ENCODE measurements at places on chromosomes 5 and 9. TPM values are rescaled to one million over a fixed set of nuclear protein-coding genes. Genes with fewer than 3 reads are reported as not detected.

SPATA31A6 gene
- not detected for total RNA-seq

TLX3 gene
- total RNA-seq = 6.9 TPM

GRHPR gene
- 71.9 TPM for total RNA-seq

CAPSL gene
- not detected for total RNA-seq

TMEM215 gene
- total RNA-seq = not detected

SH3GL2 gene
- 0.10 TPM for total RNA-seq

GRCh38 chr9:18906656-18907395 lies 126.2 kb downstream of the SAXO1 start:
- DNase-seq = peak; percentile 22

DNA sequence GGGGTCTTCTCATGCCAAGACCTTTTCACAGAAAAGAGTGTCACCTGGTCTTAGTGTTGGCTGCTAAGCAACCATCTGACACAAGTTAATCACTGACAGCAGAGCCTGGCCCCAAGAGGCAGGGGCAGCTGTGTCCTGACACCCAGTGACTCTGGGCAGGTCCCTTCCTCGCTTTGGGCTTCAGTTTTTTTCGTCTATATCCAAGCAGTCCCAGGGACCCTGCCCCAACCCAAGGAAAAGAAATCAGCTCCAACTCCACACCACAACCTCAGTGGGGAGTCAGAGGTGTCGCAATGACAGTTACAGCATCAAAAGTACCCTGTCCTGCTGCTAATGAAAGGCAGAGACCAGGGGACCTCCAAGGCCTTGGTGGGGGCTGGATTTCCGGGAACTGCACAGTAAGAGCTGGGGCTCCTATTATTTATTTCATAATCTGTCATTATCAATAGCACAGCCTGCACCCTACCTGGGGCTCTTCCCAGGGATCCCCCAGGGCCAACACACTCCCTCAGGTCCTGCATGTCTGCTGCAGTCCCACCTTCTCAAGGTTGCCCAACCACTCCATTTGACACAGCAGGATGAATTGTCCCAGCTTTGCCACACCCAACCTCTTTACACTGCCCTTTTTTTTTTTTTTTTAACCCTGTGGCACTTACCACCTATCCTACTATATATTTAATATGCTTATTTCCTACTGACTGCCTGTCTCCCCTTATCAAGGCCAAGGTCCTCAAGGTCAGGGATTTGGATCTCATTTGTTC lies 9.4 kb downstream of the ANKS6 start:
- no peak for DNase-seq

DNA sequence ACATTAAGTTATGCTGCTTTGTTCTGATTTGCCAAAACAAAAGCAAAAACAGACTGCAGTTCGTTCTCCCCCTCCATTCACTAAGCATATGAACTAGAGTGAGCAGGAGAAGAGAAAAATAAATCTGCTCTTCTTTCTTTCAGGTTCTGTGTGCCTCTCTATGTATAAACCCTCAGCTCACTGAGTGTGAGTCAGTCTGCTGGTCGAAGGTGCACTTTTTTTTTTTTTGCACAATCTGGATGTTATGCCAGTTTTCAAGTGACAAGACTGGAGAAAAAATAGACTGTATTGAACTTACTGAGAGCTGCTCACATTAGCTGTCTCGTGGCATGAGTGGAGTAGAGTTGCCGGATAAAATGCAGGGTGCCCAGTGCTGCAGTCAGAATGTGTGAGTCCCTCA lies 244.6 kb upstream of the ATP10B start:
- no peak for DNase-seq

DNA sequence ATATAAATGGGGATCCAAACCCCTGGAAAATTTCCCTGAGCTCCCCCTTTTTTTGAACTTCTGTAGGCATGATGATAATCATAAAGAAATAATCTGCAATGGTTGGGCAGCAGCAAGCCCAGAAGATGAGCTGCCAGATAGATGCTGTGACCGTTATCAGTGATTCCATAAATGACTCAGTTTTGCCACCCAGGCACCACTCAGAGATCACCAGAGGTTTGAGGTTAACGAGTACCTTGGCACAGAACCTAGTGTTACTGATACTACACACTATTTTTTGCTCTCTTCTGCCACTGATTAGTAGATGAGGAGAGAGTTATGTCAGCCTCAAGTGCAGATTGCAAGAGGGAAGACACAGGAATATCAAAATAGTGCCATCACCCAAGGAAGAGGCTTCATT lies 199.3 kb upstream of the PTGER4 start:
- no peak for DNase-seq

GRCh38 chr5:3276896-3277295 lies 318.7 kb upstream of the IRX1 start:
- no peak for DNase-seq

GRCh38 chr5:164301708-164302107 lies 796.3 kb downstream of the MAT2B start:
- no peak for DNase-seq

GRCh38 chr5:180082633-180083420 lies 11.3 kb upstream of the RNF130 start:
- no peak for DNase-seq

- peak; percentile 89 for DNase-seq
These were observed 18.0 kb downstream of the MGAT1 start for GRCh38 chr5:180784497-180785097.

DNA sequence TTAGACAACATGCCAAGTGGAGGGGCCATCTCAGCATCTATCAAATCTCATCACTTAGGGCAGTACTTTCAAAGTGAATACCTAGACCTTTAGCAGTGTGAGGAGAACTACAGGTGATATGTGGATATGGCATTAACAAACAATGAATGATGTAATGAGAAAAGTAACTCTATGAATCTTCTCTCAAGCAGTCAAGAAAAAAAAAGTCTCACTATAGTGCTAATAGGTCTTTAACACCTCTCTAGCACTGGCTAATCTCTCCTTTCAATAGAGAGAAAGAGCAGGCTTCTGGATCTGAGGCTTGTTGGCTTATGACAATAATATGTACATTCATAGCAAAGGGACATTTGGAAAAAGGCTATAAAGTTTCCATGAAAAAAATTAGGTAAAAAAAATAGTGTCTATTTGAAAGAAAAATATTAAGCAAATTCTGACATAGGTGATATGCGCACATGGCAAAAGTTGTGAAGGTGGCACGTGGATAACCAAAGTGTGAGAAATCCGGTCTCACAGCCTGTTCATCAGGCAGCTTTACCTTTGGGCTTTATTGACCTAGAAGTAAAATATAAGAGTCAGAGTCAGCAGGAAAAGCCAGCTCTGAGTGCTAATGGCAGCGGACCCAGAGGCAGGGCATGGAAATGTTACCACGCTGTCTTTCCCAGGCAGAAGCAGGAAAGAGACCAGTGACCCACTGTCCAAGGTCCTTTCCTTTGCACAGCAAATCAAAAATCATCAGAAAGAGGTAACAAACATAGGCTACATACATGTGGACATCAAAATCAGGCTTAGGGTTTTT lies 203.4 kb downstream of the EFNA5 start:
- no peak for DNase-seq

- no peak for DNase-seq
These were observed 6.8 kb downstream of the ETF1 start for GRCh38 chr5:138536215-138536614.

GRCh38 chr5:156153602-156154001 lies 173.4 kb upstream of the SGCD start:
- no peak for DNase-seq

- DNase-seq = no peak
These were observed 119.5 kb downstream of the HMHB1 start for GRCh38 chr5:143931476-143931875.

DNA sequence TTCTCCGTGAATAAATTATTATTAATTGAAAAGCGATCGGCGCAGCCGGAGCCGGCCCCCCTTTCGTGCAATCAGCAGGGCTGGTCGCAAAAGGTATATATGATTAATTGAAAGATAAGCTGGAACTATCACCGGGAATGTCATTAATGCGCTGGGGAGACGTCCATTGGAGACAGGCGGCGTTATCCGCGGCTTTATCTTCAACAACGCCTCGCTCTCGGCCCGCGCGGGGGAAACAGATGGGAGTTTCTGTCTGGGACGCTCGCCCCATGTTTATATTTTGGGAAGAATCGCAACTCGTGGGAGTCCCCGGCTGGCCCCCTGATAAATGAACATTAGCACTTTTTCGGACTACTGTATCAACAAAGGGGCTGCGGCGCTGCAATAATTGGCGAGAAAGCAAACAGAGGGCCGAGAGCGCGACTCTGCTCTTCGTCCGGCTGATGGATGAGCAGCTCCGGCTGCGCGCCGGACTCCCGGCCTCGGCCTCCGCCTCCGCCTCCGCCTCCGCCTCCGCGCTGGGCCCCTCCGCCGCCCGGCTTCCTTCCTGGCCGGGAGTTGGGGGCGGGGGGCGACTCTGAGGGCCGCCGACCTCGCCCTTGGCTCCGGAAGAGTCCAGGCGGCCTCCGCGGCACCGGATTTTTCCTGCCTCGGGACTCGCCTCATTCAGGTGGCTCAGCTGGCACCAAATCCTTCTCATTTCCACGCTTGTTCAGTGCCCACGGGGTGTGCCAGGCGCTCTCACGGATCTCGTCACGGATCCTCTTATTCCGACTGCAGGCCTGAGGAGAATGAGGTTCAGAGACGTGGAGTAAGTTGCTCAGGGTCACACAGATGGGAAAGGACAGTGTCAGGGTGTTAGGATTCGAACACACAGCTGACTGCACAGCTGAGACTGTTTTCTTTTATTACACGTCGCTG lies 3.6 kb upstream of the NKX2-5 start:
- no peak for DNase-seq

DNA sequence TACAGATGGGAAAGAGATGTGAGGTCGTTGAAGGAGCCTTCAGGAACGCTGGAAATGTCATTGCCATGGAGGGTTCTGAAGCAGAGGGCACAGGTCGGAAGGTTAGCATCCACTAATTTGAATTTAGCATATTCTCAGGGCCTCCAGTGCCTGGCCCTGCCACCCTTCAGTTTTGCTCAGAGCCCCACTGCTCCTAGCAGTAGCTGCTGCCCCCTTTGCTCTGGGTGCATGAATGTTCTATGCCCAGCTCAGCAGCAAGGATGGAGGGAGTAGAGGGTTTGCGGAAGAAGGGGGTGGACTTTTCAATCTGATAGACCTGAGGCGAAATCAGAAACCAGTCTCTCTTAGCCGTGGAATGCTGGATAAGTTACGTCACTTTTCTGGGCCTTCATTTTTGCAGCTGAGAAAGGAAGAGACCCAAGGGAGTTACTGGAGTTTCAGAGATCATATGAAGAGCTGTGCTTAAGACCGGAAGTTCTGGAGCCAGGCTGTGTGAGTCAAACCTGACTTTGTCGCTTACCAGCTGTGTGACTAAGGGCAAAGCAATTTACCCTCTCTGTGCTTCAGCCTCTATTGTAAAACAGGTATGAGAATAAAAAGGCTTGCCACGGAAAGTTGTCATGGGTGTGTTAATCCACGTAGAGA lies 133.2 kb upstream of the PANK3 start:
- peak; percentile 26 for DNase-seq

GRCh38 chr5:149072376-149072775 lies 9.5 kb upstream of the SH3TC2 start:
- DNase-seq = no peak

- no peak for DNase-seq
These were observed 111.1 kb downstream of the TLR4 start for GRCh38 chr9:117815315-117815714.

DNA sequence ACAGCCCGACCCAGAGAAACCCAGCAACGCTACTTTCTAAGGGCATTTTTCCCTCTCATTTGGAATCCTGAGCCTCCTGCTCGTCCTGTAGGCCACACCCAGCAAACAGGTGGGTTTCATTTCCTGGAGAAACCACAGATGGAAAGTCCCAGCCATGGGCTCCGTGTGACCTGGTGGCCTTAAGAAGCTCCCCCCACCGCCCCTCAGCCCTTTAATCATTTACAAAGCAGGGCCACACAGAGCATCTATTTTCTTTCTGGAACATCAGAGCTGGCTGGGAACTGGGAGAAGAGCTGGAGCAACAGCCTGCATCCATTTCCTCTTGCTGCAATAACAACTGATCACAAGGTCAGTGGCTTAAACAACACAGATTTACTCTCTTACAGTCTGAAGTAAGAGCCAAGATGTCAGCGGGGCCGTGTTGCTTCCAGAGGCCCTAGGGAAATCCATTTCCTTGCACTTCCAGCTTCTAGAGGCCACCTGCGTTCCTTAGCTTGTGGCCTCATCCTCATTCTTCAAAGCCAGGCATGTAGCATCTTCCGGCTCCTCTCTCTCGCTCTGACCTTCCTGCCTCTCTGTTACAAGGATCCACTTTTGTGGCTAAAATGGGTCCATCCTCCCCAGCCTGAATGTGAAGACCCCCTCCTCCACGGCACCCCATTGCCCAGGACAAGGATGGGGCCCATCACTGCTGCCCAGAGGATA lies 40.5 kb downstream of the C9orf50 start:
- DNase-seq = no peak

DNA sequence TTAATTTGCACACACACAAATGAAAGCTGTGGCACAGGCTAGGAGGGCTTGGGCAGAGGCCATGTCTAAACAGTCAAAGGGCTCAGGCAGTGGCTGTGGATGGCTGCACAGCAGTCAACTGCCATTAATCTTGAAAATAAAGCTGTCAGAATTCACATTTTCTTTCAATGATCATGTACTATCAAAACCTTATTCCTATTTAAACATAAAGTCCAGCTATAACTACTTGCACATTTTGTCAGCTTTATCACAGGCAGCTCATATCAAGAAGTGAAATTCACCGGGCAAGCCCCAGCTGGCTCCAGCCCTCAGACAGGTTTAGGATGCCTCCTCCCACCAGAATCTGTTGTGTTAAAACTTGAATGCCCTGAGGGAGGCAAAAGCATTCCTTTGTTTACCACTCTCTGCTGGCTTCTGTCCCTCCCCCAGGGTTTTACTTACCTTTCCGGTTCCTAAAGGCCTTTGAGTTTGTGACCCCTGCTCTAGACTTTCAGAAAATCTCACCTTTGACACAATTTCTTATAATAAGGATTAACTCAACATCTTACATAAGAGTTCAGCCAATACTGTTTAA lies 54.9 kb upstream of the GRAMD2B start:
- peak; percentile 38 for DNase-seq

DNA sequence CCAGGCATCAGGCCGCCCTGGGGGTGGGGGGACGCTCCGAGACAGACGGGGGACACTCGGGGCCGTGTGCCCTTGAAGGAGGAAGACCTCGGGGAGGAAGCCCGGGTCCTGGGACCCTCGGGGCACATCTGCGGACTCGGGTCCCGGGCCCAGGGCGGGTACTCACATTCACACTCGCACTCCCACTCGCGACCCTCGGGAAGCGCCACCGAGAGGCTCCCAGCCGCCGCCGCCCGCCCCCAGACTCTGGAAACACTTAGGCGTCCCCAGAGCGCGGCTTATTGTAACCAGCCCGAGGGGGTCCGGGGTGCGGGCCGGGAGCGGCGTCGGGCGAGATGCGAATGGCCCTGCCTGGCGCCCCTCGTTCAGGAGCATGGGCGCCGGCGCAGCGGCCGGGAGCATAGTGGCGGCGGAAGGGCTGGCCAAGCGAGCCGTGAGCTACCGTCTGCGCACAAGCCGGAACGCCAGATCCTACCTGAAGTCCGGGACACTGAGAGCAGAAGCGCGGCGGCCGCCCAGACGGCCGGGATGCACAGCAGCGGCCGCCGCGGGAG lies 559 bp downstream of the ROR2 start:
- DNase-seq = no peak
